ENCODE measurements at places on chromosomes 16 and 17. TPM values are rescaled to one million over a fixed set of nuclear protein-coding genes. Genes with fewer than 3 reads are reported as not detected.
A peak's percentile ranks its signal among the peaks of the same experiment; 100 is the strongest.

SYNGR3 gene
- total RNA-seq: 3.6 TPM

NPIPB4 gene
- total RNA-seq: 225 TPM

NKD1 gene
- under 0.01 TPM for total RNA-seq

ZG16 gene
- not detected for total RNA-seq

ABCA10 gene
- total RNA-seq: 5.0 TPM

PLCG2 gene
- 8.2 TPM for total RNA-seq

DNA sequence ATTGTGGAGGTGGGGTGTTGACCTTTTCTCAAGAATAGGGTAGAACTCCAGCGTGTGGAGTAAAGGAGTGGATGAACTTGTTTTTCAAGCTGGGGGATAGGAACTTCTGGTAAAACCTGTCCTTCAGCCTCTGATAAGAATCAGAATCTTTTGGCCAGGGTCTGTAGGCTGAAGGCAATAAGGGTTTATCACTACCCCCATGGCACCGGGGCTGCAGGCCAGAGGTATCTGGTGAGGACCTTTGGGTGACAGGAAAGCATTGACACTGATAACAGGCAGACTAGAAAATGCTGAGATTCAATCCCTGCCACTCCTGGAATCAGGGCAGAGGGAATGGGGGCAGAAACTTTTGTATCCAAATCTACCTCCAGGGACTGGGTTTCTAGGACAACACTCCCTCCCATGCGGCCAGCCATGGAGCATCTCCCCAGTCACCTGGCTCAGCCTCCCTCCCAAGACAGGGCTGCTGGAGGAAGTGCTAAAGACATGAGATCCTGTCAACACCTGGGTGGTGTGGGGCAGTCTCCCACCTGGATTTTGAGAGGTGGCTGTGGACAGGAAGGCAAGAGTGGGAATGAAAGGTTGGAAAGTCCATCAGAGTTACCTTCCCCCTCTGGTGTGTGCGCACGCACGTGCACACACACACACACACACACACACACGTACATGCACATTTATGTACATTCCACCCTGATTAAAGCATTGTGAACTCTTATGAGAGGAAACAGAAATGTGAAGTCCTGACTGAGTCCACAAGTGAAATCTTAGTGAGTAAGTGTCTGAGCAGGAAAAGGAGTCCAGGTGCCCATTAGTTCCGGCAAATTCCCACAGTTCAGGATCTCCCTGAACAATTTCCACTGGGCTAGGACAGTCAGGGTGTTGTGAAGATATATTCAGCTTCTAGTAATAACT lies 53.1 kb upstream of the MARCHF10 start:
- no peak for DNase-seq

- peak; percentile 28 for DNase-seq
These were observed 18.5 kb downstream of the RAP1GAP2 start for GRCh38 chr17:2814481-2815341.

DNA sequence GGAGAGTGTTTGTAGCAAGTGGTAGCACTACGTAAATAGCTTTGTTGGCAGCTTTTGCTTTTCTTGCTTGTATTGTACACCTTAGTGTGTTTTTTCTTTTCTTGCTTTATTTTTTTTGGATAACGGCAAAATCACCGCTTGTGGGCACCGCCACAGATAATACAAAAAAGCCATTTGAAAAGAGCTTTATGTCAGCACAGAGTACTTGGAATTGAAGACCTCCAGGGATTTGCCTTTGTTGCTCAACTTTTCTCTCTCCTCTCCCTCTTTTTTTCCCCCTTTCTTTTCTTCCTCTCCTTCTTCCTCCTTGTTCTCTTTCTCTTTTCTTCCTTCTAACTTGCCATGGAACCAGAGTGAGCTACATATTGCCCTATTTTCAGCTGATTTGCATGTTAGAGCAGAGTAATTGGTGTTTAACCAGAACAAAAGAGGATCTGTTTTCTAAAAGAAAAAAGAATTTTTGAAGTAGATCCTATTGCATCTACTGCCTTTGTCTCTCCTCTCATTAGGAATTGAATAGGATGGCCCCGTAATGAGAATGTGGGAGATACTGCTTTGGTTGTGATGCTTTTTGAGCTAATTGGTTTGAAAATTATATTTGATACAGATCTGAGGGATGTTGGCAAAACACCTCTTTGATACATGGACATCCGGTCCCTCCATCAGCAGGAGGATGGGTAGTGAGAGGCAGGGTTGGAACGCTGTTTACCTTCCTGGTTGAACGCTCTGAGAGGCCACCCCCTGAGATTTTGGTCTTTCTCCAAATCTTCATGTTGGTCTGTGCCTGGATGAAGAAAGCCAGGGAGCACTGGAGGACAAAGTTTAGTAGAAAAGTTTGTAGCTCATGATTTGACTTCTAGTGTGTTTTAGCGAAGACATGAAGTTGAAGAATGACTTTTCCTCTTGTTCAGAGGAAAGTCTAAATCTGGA lies 85.6 kb downstream of the MSI2 start:
- DNase-seq: no peak

DNA sequence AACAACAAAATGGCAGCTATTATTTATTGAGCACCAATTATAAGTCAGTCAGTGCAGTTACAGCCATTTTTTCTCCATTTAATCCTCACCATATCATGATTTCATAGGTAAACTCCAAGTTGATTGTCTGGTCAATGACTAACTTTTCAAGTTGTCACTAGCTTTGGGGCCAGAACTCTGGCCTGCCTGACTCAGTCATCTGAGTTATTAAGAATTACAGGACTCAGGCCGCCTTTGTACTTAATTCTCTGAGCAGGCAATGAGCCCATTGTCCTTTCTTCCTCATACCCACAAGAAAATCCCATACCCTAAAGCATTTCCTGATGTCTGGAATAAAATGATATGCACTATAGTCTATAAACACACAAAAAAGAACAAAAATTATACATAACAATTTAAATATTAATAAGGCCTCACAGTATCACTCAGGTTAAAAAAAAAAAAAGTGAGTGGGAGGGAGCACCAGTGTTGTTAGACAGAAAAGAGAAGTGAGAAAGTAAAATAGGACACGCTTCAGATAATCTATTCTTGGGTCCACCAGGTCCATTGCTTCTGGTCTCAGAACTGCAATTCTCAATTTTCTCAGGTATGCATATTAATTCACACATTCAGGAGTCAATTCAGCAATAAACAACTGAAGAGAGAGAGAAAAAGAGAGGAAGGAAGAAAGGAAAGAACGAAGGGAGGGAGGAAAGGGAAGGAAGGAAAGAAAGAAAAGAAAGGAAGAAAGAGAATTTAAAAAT lies 70.2 kb downstream of the SPAG9 start:
- DNase-seq: peak; percentile 87

- no peak for DNase-seq
These were observed 73.2 kb downstream of the CMIP start for GRCh38 chr16:81517629-81518438.

DNA sequence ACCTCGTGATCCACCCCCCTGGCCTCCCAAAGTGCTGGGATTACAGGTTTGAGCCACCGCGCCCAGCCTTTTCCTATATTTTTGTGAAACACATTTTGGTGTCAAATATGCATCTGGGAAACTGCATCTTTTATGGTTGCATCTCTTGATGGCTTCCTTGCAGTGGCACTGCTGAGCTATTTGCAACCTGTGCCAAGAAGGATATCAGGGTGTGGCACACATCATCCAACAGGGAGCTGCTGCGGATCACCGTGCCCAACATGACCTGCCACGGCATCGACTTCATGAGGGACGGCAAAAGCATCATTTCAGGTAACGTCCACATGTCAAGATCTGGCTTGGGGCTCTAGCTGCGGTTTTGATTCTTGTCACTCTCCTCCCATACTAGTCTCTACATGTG lies 16.8 kb upstream of the USP43 start:
- peak; percentile 47 for DNase-seq

GRCh38 chr17:34671191-34671590 lies 91.8 kb downstream of the TMEM132E start:
- no peak for DNase-seq

DNA sequence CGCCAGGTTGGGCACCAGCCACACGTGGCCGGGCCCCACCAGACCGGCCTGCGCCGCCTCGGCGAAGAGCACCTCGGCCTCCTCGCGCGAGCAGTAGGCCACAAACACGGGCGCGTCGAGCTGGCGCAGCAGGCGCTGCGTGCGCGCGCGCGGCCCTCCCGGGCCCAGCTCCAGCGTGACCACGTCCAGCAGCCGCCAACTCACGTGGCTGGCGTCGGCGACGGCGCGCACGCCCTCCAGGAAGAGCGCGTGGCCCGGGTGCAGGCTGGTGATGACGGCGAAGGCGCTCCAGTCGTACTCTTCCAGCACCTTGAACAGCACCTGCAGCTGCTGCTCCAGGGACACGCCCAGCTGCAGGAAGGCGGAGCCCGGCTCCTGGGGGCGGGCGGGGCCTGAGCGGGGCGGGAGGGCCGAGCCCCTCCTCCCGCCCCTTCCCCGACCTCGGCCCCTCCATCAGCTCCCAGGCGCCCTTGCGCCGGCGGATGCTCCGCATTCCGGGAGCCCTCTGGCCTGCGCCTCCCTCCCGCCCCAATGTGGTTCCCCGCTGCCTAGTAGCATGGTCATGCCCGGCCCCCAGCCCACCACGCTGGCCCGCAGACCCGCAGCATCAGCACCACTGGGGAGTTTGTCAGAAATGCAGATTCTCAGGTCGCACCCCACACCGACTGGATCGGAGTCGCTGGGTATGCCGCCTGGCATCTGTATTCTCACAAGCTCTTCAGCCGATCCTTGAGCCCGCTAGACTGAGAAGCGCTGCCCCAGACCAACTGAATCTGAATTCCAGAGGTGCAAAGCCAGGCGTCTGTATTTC lies 7.2 kb downstream of the GRIN2C start:
- DNase-seq: peak; percentile 51

Measured in mammary epithelial cell (primary cell).